ENCODE measurements at places on chromosomes 16 and 17.
A peak's percentile ranks its signal among the peaks of the same experiment; 100 is the strongest.

DNA sequence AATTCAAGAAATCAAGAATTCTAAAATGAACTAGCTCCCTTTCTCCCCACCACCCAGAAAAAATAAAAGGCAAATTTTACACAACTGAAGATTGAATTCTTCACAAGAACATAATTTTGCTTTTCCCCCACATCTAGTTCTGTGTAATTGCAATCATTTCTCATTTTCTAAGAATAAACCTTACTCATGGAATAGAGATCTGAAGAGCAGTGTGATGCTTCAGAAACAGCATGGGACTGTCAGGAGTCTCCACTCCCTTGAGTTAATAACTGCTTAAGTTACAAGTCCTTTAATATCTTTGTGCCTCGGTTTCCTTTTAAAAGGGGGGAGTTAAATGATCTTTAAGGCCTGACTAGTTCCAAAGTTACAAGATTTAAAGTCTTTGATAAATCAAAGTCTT lies 53.7 kb downstream of the CACNG1 start:
- DNase-seq: no peak

DNA sequence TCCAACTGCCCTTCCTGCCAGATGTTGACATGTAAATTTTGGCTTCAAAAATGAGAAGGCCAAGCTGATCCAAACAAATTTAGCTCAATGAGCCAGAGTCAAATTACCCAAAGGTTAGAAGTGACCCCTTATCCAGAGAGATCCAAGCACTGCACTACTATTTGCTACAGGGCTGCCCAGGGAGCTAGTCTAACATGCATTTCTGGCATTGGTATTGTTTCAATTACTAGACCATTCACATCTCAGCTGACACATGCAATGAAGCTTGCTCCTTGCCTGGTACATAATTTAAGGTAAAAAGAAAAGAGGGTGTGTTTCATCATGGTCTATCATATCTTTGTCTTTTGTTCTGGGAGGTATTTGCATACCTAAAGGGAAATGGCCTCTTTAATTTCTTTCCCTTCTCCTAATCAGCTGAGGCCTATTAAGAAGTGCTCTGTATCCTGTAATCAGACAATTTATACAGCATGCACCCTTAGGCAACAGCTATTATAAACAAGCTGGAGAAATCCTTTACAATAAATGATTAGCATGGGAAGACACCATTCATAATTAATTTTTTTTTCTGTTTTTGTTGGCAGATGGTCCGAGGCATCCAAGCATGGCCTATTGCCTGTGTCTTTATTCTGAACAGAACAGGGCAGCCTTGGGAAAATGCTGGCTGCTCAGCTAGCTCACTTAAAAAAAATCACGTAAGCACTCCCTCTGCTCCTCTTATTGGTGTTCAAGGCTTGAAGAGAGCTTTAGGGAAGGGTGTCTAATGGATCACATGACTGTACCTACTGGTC lies 161.5 kb upstream of the SALL1 start:
- DNase-seq: no peak

- no peak for DNase-seq
Measured at GRCh38 chr16:85603203-85603755, 9.8 kb upstream of the GSE1 start.

- DNase-seq: no peak
Measured at GRCh38 chr17:55417411-55418268, 4.0 kb downstream of the MMD start.

DNA sequence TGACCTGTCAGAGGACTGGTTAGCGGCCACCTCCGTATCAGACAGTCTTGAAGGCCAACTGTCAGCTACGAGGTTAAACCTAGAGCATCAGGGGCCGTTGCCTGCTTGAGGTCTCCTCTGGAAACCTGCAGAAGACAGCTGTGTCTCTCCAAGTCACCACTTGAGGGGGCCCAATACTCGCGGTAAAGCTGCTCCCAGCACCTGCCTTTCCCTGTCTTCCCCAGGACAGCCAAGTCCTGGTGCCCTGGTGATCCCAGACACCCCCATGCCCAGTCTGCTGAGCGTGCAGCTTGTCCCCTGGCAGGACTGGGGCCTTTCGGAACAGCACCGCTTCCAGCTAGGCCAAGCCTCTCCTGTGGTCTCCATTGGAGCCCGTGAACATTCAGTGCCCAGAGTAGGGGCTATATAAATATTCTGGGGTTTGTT lies 80.1 kb downstream of the DNAH17 start:
- DNase-seq: peak; percentile 85

- DNase-seq: no peak
Measured at GRCh38 chr16:27446721-27447120, 44.7 kb downstream of the IL21R start.

DNA sequence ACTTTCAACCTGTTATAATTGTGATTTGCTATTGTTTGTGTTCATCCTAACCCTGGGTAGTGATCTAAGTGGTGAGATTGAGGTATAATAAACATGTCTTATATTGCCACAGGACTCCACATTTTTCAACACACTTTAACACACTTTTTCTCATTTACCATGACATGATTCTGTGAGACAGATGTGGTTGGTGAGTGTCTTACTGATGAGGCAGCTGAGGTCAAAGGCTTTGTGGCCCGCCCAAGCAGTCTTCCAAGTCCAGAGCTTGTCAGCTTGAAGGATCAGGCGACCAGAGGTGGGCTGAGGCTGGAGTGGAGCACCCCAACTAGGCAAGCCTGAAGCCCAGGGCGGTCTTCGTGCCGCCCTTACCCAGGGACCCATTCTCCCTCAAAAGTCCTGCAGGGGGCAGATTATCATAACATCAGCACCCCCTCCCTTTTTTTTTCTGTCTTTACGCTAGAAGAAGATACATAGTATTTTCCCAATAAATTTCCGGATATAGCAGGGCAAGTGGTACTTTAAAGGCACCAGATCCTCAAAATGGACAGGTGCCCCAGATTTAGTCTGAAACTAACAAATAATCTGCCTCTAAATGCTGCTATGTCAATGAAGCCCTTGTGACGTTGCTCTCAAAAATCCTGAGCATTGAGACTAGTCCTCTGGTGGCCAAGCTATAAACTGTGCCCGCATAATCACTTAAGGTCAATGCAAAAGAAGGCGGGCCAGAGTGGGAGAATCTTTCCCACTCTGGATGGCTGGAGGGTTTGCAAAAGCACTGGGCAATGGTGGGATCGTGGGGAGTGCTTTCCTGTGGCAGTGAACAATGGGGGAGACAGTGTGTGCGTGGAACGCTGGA lies 21.1 kb downstream of the KCTD19 start:
- no peak for DNase-seq

GRCh38 chr16:1707193-1707790 lies 1.3 kb downstream of the MAPK8IP3 start:
- DNase-seq: peak; percentile 42

- peak; percentile 45 for DNase-seq
Measured at GRCh38 chr16:19691161-19691711, 26.8 kb downstream of the KNOP1 start.

- no peak for DNase-seq
Measured at GRCh38 chr16:8996891-8997290, 33.2 kb upstream of the USP7 start.
